ENCODE measurements at places on chromosomes 7 and 10. TPM values are rescaled to one million over a fixed set of nuclear protein-coding genes. Genes with fewer than 3 reads are reported as not detected.

DNA sequence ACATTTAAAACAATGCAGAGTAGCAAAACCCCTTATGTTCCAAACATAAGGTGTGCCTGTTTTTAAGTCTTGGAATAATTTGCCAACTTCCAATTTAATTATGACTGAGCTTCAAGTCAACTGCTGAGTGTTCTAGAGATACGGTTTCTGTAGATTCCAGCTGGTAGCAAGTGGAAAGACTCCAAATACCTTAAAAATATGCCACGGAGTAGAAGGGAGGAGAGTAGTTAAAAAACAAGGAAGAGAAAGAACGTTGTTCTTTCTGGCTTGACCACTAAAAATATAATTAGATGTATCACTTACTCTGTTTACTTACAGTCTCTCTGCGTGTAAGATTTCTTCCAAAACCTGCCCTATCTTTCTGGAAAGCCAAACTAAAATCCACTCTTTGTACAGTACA lies 24.5 kb upstream of the ABLIM1 start:
- no peak for DNase-seq

GRCh38 chr7:33558549-33559323 lies 346.6 kb upstream of the BMPER start:
- no peak for DNase-seq

DNA sequence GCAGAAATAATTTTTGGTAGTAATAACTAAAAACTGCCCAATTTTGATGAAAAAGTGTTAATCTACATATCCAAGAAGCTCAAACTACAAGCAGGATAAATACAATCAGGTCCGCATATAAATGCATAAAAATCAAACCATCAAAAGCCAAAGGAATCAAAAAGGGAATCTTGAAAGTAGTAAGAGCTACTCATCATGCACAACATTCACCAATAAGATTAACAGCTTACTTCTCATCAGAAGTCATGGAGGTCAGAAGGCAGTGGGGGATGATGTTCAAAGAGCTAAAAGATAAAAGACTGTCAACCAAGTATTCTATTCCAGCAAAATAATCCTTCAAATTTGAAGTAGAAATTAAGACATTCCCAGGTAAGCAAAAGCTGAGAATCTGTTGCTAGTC lies 76.4 kb downstream of the CRPPA start:
- no peak for DNase-seq

- no peak for DNase-seq
These were observed 32.4 kb upstream of the MTPN start for GRCh38 chr7:136009488-136010079.

Gene KCNK18
- not detected for total RNA-seq
